Stimulated activated CD8-positive, alpha-beta memory T cell treated with anti-CD3 and anti-CD28 coated beads, Interleukin-15, amount 100 ng/mL, for 1 hour (primary cell): ENCODE measurements at places on chromosomes 6 and 20.

- DNase-seq: no peak
Observed at GRCh38 chr20:49166534-49167449, 21.3 kb downstream of the STAU1 start.

DNA sequence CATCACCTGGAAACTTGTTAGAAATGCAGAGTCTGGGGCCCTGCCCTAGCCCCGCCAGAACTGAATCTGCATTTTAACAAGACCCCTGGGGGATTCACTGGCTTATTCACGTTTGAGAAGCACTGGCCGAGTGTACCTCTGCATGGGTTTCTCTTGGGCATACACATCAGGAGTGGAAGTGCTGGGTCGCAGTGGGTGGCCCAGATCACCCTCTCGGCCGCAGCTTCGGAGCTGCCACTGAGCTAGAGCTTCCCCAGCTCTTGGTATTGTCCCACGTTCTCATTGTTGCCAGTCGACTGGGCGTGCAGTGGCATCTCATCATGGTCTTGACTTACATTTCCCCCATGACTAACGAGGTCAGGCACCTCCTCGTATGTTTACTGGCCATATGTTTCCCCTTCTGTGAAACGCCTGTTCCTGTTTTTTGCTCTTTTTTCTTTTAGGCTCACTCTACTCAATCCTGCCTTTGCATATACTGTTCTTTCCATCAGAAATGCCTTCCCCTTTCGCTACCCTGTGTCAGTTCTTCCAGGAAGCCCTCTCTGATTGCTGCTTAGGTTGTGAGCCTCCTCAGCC lies 3.0 kb upstream of the DLGAP4 start:
- no peak for DNase-seq

DNA sequence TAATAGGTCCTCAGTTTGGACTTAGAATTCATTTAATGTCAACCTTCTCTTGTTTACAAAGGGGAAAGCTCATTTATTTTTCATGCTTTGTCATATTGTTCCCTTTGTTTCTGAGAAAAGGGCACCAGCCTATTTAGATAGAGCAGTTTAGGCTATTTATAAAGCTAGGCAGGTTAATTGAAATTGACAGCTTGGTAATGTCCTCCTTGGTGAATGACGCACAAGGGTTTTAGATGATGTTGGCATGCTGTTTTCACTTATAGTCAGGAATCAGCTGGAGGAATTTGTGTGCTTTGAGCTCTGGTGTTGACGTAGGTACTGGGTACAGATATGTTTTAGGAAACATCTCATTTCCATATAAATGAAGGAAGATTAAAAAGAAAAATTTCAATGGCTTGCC lies 45.2 kb downstream of the BCKDHB start:
- DNase-seq: no peak

DNA sequence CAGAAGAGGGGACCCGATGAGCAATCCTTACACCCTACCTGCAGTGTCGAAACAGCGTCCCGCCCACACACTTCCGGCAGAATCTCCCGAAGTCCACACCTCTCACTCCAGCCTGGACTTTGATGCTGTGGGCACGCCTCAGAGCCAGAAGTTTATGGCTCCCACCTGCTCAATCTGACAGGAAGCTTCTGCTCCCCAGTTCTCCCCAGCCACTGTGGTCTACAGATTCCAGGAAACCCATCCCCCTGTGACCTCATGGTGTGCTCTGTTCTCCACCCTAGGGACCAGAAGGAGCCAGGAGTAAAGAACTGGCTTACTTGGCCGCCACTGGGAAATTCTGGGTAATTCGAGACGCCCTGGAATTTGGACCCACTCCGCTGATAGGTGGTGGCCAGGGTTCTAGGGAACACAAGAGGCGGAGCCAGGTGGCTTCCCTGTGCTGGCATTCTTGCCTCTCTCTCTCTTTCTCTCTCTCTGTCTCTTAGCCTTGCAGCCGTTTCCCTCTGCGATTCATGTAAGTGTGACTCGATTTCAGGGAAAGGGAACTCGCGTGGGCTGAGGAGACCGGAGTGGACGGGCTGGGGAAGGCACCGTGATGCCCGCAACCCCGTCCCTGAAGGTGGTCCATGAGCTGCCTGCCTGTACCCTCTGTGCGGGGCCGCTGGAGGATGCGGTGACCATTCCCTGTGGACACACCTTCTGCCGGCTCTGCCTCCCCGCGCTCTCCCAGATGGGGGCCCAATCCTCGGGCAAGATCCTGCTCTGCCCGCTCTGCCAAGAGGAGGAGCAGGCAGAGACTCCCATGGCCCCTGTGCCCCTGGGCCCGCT lies at the start of gene TRIM15:
Gene TRIM15, plus strand, starts transcription at position 457 of the 828 bp plus-strand sequence. Its CDS starts 139 bp downstream, at position 596.
- DNase-seq: no peak

DNA sequence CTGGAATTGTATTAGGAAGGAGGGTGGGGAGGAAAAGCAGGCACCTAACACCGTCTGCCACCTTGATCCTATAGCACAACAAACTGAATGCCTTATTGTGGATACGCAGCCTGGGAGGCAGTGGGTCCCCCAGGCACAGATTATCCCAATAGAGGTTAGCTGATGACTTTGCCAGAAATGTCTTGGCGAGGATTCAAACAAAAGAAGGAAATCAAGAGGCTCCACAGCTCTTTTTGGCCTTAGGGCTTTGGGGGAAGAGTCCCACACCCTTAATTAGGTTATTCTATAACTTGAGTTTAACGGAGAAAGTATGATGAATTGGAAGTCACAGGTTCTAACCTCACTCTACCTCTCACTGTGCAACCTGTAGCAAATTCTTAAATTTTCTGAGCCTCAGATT lies 102.0 kb downstream of the MRPL14 start:
- no peak for DNase-seq

DNA sequence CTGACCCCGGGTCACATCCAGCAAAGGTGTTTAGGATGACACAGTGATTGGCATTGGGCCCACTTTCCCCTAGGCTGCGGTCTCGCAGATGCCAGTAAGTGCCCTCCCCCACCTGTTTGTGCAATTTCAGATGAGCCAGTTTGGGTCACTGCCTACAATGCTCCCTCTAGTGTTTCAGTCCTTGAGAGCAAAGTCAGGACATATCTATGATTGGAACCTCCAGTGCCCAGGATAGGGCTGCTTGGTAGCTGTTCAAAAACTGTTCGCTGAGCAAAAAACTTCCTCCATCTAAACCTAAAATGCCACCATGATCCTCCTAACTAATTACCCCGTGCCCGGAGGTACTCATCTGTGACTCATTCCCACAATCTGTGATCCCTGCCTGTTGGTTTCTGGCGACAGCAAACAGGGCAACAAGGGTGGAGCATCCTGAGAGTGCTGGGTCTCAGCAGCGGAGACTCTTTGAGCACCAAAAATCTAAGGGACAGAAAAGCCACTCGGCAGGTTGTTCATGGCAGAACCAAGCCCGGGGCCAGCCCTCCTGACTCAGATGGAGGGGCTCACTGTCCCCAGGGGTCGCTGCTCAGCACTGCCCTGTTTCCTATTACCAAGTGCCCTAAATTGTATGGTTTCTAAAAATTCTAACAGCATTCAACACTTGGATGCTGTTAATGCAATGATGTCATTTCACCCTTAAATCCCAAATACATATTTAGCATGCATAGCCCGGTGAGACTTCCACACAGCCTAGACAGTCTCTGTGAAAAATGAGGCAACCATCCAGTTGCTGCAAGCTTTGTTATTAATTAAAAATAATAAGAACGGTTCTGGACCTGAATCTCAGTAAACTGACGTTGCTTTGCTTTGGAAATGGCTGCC lies 5.0 kb downstream of the VSX1 start:
- no peak for DNase-seq

- no peak for DNase-seq
Observed at GRCh38 chr6:138113588-138114210, 6.5 kb upstream of the PERP start.

GRCh38 chr20:50658804-50659380 lies 32.5 kb downstream of the RIPOR3 start:
- no peak for DNase-seq

GRCh38 chr20:9583151-9583550 lies 68.8 kb downstream of the LAMP5 start:
- no peak for DNase-seq

DNA sequence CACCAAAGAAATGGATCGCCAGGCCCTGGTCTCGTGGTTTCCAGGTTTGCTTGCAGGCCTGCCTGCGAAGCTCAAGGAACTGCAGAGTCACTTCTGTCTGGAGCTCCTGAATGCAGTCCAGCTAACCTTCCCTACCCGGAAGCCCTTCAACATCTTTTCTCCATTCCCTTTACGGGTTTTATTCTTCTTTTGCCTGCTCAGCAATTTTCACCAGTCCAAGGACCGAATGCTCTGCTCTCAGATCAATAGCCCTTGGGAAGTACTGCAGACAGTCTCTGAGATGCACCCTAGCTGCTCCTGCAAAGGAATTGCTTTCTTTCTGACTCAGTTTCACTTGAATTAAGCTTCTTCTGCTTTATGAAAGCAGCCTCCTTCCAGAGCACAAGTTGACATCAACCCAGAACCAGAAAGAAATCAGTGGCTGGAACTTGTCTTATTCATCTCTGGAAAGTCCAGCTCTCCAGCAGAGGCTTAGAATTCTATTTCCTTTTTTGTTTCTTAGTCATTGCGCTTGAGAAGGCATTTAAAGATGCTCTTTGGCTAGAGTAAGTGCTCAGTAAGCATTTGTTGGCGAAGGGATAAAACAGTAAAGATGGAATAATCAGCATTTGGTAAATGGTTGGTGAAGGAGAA lies 18.7 kb upstream of the YWHAB start:
- DNase-seq: no peak
